Neural crest cell (in vitro differentiated cells): ENCODE measurements at places on chromosomes 7 and 10. TPM values are rescaled to one million over a fixed set of nuclear protein-coding genes. Genes with fewer than 3 reads are reported as not detected.
A peak's percentile ranks its signal among the peaks of the same experiment; 100 is the strongest.

TMEM229A gene
- 10.3 and 10.9 TPM in 2 replicates for total RNA-seq

DNA sequence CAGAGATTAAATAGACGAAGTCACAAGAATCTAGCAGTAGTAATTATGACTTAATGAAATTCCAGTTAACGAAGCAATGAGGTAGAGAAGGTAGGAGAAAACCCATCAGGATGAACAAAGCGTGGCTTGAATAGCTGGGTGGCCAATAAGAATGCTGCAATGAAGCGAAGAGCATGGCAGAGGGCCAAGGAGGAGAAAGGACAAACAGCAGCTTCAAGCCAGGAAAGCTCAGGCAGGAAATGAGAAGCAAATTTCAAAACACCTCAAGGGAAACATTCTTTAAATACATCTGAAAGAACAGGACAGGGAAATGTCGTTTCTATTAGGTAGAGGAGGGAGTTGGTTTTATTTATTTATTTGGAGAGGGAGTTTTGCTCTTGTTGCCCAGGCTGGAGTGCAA, 122.5 kb downstream of the KIAA1217 start:
- no peaks in the 10 kb centered on the region for H3K27me3 ChIP-seq
- H3K36me3 ChIP-seq = peaks cover 6% of the 10 kb centered on the region
- no peak overlapping the region for H3K4me3 ChIP-seq
- no peaks in the 10 kb centered on the region for H3K4me1 ChIP-seq
- H3K27ac ChIP-seq = no peak overlapping the region

GRCh38 chr7:150476285-150476684, 25.9 kb downstream of the GIMAP8 start:
- H3K27me3 ChIP-seq = peaks cover 18% of the 10 kb centered on the region
- no peak for DNase-seq
- H3K4me1 ChIP-seq = peaks cover 6% of the 10 kb centered on the region
- no peak overlapping the region for H3K27ac ChIP-seq
- H3K36me3 ChIP-seq = no peaks in the 10 kb centered on the region
- no peak overlapping the region for H3K4me3 ChIP-seq

MYPN gene
- total RNA-seq = not detected in 2 replicates

GRCh38 chr7:28484606-28484935, 72.3 kb downstream of the CREB5 start:
- H3K4me1 ChIP-seq = peaks cover 59% of the 10 kb centered on the region
- H3K27ac ChIP-seq = no peak overlapping the region
- H3K4me3 ChIP-seq = no peak overlapping the region
- H3K27me3 ChIP-seq = no peaks in the 10 kb centered on the region
- no peak for DNase-seq

DNA sequence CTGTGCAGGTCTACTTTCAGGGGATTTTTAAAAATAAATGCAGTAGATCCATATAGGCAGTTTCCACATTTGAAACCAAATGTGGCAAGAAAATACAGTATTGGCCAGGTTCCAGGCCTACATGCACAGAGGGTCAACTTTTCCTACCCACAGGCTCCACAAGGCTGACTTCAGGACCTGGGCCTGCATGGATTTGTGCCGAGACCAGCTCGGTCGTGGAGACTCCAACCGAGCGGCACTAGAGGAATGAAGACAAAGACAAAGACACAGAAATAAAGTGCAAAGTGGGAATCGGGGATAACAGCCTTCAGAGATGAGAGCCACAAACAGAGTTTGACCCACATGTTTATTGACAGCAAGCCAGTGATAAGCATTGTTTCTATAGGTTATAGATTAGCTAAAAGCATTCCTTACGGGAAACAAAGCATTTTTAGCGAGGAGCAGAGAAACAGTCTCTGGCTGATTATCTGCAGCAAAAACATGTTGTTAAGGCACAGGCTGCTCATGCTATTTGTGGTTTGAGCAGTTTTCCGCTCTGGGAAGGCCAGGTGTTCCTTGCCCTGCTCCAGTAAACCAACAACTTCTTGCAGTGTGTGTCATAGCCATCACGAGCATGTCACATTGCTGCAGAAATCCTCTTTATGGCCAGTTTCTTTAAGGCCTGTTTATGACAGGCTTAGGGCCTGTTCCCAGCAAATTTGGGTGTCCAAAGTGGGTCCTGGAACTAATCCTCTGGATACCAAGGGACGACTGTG, 52.6 kb downstream of the ZNF37A start:
- H3K27ac ChIP-seq = no peak overlapping the region
- H3K27me3 ChIP-seq = no peaks in the 10 kb centered on the region
- no peaks in the 10 kb centered on the region for H3K4me1 ChIP-seq
- no peak for DNase-seq
- H3K36me3 ChIP-seq = peaks cover 23% of the 10 kb centered on the region
- H3K4me3 ChIP-seq = no peak overlapping the region

DNA sequence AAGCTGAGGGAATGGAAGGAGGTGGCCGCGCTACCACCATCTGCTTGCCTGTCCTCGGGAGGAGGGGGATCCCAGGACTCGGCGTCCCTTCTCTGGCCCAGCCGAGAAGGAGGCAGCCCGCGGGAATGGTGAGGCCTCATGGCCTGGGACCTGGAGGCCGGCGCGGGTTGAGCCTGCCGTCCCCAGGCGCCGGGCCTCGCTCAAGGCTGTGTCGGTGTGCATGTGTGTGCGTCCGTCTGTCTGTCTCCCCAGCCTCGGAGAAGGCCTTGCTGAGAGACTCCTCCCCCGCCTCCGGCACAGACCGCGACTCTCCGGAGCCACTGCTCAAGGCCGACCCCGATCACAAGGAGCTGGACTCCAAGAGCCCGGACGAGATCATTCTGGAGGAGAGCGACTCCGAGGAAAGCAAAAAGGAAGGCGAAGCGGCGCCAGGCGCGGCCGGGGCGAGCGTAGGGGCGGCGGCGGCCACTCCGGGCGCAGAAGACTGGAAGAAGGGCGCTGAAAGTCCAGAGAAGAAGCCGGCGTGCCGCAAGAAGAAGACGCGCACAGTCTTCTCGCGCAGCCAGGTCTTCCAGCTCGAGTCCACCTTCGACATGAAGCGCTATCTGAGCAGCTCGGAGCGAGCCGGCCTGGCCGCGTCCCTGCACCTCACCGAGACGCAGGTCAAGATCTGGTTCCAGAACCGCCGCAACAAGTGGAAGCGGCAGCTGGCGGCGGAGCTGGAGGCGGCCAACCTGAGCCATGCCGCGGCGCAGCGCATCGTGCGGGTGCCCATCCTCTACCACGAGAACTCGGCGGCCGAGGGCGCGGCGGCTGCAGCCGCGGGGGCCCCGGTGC, 1.3 kb downstream of the HMX3 start:
- peaks cover 96% of the 10 kb centered on the region for H3K27me3 ChIP-seq
- H3K36me3 ChIP-seq = no peaks in the 10 kb centered on the region
- H3K4me1 ChIP-seq = peaks cover 41% of the 10 kb centered on the region
- H3K4me3 ChIP-seq = peak overlapping the region; percentile 78
- no peak overlapping the region for H3K27ac ChIP-seq

- H3K4me3 ChIP-seq = no peak overlapping the region
- H3K4me1 ChIP-seq = peaks cover 65% of the 10 kb centered on the region
- H3K27me3 ChIP-seq = no peaks in the 10 kb centered on the region
These were observed 141.4 kb downstream of the VTI1A start for GRCh38 chr10:112588225-112588990.

C10orf90 gene
- 0.25 and 0.89 TPM in 2 replicates for total RNA-seq

SFMBT2 gene
- 7.0 and 8.8 TPM in 2 replicates for total RNA-seq

SH2D4B gene
- 0.09 and 0.16 TPM in 2 replicates for total RNA-seq

DNA sequence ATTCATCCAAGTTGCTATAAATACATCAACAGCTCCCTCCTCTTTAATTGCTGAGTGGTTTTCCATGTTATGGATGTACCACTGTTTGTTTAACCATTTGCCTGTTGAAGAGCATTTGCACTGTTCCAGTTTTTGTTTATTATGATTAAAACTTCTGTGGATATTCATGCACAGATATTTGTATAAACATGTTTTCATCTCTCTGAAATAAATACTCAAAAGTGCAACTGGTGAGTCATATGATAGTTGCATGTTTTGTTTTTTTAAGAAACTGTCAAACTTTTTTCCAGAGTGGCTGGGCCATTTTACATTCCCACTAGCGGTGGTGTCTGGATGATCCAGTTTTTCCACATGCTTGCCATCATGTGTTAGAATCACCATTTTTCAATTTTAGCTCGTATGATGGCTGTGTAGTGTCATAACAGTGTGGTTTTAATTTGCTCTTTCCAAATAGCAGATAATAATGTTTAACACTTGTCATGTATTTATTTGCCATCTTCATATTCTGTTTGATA, 33.6 kb downstream of the MEOX2 start:
- H3K4me1 ChIP-seq = peaks cover 8% of the 10 kb centered on the region
- H3K27ac ChIP-seq = no peak overlapping the region
- DNase-seq = no peak
- H3K4me3 ChIP-seq = no peak overlapping the region

DNA sequence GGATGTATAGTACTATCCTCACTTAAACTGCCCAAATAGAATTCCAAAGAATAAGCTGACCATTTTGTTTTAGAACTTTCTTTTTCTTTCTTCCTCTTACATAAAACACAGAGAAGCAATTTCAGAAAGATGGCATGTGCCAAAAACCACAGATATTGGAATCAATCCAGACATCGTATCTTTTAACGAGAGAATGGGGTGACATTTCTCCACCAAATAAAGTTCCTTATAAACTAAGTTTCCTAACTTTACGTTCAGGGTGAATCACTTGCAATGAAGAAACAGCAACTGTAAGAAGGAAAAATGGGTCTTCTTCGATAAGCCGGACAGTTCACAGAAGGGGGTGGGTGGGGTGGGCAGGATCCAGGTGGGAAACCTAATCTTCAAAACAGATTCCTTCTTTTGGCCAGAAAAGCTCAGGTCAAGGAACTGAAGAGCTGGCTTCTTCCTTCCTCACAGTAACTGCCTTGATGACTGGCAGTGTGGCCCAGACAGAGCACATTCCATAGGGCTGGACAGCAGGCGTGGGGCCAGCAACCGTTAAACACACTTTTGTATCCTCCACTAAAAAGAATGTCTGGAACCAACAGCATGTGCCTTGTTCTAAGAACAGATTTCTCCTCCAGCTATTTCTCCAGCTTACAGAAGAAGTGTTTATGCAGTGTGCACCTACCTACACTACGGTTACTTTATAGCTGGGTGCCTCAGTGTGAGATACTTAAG, 31.5 kb downstream of the CREB3L2 start:
- peak overlapping the region; percentile 21 for H3K4me3 ChIP-seq
- H3K27me3 ChIP-seq = no peaks in the 10 kb centered on the region
- H3K27ac ChIP-seq = no peak overlapping the region
- H3K4me1 ChIP-seq = peaks cover 64% of the 10 kb centered on the region

DRGX gene
- 0.18 and 0.19 TPM in 2 replicates for total RNA-seq

DNA sequence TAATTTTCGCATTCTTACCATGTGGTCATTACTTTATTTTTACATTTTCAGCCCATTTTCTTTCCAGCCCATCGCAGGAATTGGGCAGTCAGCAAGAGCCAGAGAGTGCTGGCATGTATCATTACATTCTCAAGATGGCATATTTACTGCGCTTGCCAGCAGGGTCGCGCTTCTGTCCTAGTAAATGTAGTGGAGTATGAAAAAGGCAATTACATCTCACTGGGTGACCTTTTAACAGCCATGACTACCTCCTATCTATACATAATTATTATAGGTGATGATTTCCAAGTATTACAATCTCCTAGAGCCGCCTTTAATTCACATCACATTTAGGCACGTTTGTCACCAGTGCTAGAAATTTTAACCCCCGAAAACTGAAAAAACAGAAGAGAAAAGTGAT, 433.7 kb upstream of the MGMT start:
- no peak for DNase-seq
- no peak overlapping the region for H3K4me3 ChIP-seq
- no peak overlapping the region for H3K27ac ChIP-seq
- no peaks in the 10 kb centered on the region for H3K36me3 ChIP-seq
- peaks cover 62% of the 10 kb centered on the region for H3K27me3 ChIP-seq
- H3K4me1 ChIP-seq = peaks cover 21% of the 10 kb centered on the region

DNA sequence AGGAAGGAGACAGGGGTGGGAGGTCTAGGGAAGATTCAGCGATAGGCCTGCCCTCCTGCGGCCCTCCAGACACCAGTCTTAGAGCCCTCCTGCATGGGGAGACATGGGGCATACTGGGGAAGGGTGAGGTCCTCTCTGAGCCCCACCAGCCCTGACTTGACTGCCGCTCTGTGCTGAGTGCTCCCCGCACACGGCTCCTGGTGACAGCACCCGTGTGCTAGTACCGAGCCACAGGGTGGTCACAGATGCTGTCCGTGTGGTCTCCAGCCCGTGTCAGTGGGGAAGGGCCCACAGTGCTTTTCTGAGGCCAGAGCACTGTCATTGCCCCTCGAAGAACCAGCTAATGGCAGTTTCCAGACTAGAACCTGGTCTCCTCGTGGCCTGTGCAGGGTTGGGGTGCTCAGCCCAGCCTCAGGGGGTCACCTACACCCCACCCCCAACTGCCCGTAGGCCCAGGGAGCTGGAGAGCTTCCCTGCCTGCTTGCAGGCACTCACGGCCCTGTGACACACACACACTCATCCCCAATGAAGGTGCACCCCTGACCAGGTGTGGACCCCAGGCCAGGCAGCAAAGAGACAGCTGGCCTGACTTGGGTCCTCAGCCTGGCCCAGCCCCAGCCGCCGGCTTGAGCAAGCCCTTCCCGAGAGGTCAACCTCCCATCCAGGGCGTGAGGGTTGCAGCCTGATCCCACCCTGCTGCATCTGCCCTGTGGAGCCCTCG, 86.0 kb upstream of the RET start:
- no peaks in the 10 kb centered on the region for H3K27me3 ChIP-seq
- no peaks in the 10 kb centered on the region for H3K36me3 ChIP-seq
- no peak overlapping the region for H3K4me3 ChIP-seq
- peaks cover 15% of the 10 kb centered on the region for H3K4me1 ChIP-seq
- H3K27ac ChIP-seq = no peak overlapping the region
- DNase-seq = no peak

DNA sequence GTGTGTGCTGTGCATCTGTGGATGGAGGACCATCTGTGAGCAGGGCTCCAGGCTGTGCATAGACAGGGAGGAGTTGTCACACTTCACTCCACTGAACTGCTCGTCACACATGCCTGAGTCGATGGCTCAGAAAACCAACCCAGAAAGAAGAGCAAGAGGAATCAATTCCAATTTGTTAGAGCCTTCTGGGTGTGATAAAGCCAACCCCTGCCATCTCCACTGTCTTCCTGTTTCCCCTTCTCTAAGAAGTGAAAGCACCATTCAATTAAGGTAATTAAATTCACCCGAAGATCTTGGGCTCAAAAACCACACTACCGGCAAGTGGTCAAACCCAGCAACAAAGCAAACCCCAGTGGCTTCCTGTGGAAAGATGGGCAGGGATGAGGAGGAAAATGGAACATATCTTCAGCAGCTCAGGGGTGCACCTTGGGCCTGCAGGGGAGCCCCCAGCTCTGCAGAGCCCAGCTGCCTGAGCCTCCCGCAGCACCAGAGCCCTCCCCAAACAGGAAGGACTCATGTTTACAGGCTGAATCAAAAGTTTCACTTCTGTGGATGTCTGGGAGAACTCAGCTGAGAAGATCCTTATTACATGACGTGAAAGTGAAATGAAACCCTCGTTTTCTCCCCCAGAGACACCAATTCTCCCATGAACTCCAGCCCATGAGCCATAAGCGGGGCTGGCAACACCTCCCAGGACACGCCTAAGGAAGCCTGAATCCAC, 10.9 kb downstream of the C10orf71 start:
- peaks cover 7% of the 10 kb centered on the region for H3K27me3 ChIP-seq
- H3K4me1 ChIP-seq = no peaks in the 10 kb centered on the region
- H3K36me3 ChIP-seq = no peaks in the 10 kb centered on the region

- H3K4me1 ChIP-seq = no peaks in the 10 kb centered on the region
- no peak overlapping the region for H3K4me3 ChIP-seq
- no peaks in the 10 kb centered on the region for H3K27me3 ChIP-seq
- no peak overlapping the region for H3K27ac ChIP-seq
- peaks cover 18% of the 10 kb centered on the region for H3K36me3 ChIP-seq
These were observed 33.3 kb upstream of the HHEX start for GRCh38 chr10:92656266-92656961.

- H3K4me3 ChIP-seq = no peak overlapping the region
- H3K27ac ChIP-seq = no peak overlapping the region
- H3K4me1 ChIP-seq = no peaks in the 10 kb centered on the region
- H3K36me3 ChIP-seq = no peaks in the 10 kb centered on the region
These were observed 10.4 kb upstream of the LMBR1 start for GRCh38 chr7:156903232-156903909.
